Thyroid gland (tissue), 4 donors: ENCODE measurements at places on chromosomes 11 and 22. TPM values are rescaled to one million over a fixed set of nuclear protein-coding genes. Genes with fewer than 3 reads are reported as not detected.

APOA4 gene
- not detected for total RNA-seq

- peak; percentile 36 for DNase-seq
Observed at GRCh38 chr11:61542024-61542461, 33.5 kb downstream of the LRRC10B start.

- DNase-seq = no peak
Observed at GRCh38 chr11:27296497-27296896, 66.5 kb downstream of the CCDC34 start.

PHOX2A gene
- total RNA-seq = not detected

RFPL1 gene
- total RNA-seq = not detected

ADM2 gene
- 23.5 TPM for total RNA-seq

GRCh38 chr11:111388842-111389241 is 9.8 kb upstream of the POU2AF1 start:
- DNase-seq = no peak

DNA sequence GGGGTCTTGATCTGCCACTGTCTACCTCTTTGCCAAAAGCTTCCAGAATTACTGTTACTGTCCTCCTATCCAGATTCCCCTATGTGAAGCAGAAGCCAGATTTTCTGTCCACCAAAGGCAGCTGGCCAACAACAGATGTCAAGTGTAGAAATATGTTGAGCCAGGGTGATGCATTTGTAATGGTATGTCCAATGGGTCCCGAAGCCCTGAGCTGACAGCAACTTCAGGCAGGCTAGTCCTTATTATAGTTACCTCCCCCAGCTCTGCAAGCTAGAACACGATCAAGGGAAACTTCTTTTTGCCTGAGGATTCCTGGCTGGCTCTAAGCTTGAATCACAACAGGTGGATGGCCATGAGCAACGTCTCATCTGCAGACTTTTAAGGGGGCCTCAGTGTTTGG is 10.2 kb downstream of the PAMR1 start:
- no peak for DNase-seq

GRCh38 chr11:99275521-99275920 is 254.8 kb downstream of the CNTN5 start:
- no peak for DNase-seq

DNA sequence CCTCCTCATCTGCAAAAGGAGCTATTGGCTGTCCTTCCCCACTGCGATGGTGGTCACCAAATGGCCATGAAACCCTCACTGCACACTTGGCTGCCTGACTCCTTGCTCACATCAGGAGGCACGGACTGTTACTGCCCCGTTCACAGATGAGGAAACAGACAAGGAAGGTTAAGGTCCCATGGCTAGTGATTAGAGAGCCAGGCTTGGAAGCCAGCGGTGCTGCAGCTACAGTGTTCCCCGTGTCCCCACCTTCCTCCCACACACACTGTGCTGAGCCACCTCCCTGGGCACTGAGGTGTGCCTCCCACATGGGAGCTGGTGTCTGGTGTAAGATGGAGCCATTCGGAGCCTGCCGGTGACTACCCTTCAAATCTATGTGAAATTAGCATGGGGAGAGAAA is 2.6 kb downstream of the ARHGAP8 start:
- peak; percentile 78 for DNase-seq

MUC5B gene
- total RNA-seq = not detected

GRCh38 chr11:70402016-70402415 is 3.7 kb downstream of the CTTN start:
- DNase-seq = no peak

DDTL gene
- total RNA-seq = 1.7 TPM

OR2AG1 gene
- total RNA-seq = not detected
